ENCODE measurements at places on chromosomes 7 and 10.
A peak's percentile ranks its signal among the peaks of the same experiment; 100 is the strongest.

DNA sequence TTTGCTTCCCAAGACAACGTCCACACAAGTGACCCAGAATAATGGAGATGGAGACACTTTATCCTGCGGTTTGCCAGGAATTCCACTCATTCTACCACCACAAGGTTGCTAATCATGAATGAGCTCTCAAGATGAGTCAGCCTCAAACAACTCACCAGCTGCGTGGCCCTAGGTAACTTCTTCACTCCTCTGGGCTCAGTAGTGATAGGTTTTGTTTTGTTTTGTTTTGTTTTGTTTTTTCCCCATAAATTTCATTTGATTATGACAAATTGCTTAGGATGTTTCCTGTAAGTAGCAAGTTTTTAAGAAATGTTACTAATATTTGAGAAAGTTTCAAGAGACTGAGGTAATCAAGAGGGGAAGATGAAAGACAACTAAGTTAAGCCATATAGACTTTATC lies 286.8 kb downstream of the PARD3 start:
- DNase-seq, result peak; percentile 79

- no peak for DNase-seq
These were observed 127.4 kb upstream of the INHBA start for GRCh38 chr7:41830271-41830670.

GRCh38 chr7:155221547-155221946 lies 76.1 kb upstream of the INSIG1 start:
- no peak for DNase-seq

DNA sequence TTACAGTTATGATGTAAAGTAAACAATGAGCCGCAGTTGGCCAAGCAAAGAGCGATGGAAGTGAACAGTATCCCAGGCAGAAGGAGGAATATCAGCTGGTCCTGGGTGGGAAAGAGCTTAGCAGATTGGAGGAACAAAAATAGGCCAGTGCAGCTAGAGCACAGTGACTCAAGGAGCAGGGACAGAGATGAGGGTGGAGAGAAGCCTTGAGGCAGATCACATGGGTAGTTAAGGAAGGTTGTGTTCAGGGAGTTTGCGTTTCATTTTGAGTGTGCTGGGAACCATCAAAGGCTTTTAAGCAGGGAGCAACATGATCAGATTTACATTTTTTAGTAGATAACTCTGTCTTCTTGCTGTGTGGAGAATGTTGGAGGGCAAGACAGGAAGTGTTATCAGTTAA lies 113.6 kb downstream of the OAT start:
- no peak for DNase-seq

DNA sequence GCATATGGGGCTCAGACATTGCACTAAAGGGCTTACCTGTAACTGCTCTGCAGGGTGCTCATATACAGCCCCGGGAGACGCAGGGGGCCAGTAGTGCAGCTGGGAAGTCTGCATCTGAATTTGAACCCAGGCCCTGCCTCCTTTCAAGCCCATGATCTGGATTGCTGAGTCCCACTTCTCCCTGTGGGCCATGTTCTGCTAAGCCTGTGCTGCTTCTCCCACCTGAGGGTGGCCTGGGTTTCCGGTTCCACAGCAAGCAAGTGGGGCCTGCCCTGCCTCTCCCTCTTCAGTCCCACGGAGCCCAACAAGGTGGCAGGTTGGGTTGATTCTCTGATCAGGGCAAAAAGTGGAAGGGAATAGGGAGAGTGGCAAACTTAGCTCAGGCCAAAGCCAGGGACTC lies 56.6 kb upstream of the GDF10 start:
- DNase-seq, result no peak

DNA sequence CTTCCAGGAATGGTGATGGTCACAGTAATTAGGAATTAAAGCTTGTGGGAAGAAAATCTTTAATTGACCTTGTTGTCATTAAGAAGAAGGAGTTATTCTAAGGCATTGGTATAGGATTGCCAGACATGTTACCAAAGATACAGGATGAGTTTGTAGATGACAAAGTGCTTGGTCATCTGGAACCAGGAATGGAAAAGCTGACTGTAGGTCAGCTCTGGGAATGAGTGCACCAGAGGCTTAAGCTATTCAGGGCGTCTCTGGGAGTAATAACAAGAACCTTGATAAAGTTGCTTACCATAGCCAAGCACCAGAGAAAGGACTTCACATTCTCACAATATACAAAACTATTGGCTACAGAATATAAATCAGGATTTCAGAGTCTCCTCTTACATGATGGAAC lies 89.0 kb downstream of the PHTF2 start:
- peak; percentile 90 for DNase-seq

GRCh38 chr10:4835494-4835918 lies 9.5 kb downstream of the AKR1E2 start:
- no peak for DNase-seq

GRCh38 chr10:5897504-5897903 lies 7.5 kb downstream of the FBH1 start:
- DNase-seq, result no peak

DNA sequence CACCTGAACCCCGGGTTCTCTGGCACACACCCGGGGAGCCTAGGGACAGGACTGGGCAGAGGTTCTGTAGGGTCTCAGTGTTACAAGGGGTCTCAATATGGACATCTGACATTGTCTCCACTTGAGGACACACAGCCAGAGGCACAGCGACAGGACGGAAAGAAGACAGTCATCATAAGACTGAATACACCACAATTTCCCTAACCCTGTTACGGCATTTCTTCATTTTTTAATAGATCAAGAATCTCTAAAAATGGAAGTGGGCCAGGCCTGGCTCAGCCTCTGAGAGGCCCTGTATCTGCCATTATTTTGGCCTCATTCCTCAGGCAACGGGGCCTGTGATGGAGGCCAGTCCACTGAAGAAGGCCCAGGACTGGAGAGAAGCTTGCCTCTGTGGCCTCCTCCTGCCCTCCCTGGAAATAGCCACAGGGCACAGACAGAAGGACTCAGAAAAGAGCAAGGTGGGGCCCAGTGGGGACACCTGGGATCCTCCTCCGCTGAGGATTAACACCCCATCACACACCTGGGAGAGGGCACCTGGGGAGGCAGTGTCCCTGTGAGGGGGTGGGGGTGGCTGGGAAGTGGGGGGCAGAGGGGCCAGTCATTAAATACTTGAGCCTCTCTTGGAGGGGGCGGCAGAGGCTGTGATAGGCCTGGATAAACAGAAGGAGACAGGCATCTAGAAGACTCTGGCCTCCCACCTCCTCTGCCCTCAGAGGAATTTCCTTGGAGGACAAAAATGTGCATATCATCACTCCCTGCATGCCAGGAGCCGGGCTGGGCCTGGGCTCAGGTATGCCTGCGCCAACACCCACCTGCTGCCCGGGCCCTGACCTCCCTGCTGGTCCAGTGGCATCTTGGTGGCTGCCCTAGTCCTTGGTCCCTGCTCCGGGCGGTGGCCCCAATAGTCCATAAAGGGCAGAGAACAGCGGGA lies 8.0 kb downstream of the SPOCK2 start:
- no peak for DNase-seq

DNA sequence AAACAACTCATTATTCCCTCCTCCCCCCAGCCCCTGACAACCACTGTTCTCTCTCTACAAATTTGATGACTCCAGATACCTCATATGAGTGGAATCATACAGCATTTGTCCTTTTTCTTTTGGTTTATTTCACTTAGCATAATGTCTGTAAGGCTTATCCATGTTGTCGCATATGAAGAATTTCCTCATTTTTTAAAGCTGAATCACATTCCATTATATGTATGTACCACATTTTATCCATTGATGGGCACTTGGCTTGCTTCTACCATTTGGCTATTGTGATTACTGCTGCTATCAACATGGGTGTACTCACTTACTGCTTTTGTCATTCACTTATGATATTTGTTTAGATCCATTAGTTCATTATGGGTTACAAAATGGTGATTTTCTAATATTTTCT lies 112.8 kb downstream of the BUB3 start:
- DNase-seq, result no peak

DNA sequence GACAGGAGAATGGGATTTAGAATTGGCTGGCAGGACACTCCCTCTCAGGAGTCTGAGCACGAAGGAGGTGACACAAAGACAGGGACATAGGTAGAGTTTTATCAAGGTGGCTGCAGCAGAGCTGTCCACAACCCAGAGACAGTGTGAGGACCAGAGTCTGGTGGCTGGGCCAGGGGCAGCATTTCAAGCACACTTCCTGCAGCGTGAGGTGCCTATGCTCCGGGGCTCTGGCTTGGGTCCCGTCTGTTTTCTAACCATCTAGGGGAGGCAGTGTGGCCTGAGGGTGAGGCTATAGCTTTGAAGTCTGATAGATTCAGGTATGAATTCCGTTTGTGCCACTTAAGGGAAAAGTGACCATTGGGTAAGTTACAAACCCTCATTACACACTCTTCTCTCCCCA lies 222.7 kb upstream of the ZMIZ1 start:
- DNase-seq, result no peak

- peak; percentile 17 for DNase-seq
These were observed 43.0 kb downstream of the SCRN1 start for GRCh38 chr7:29946428-29947186.

- DNase-seq, result peak; percentile 7
These were observed 90.8 kb downstream of the JMJD1C start for GRCh38 chr10:63374991-63375390.

GRCh38 chr10:5890452-5890915 lies 441 bp downstream of the FBH1 start:
- peak; percentile 18 for DNase-seq

All from fibroblast of lung (primary cell).